ENCODE measurements at places on chromosomes 3 and 15.

- DNase-seq, result no peak
These were observed 316.7 kb downstream of the FOXP1 start for GRCh38 chr3:71266875-71267274.

- DNase-seq, result no peak
These were observed 28.1 kb upstream of the KLHL6 start for GRCh38 chr3:183583331-183584245.

DNA sequence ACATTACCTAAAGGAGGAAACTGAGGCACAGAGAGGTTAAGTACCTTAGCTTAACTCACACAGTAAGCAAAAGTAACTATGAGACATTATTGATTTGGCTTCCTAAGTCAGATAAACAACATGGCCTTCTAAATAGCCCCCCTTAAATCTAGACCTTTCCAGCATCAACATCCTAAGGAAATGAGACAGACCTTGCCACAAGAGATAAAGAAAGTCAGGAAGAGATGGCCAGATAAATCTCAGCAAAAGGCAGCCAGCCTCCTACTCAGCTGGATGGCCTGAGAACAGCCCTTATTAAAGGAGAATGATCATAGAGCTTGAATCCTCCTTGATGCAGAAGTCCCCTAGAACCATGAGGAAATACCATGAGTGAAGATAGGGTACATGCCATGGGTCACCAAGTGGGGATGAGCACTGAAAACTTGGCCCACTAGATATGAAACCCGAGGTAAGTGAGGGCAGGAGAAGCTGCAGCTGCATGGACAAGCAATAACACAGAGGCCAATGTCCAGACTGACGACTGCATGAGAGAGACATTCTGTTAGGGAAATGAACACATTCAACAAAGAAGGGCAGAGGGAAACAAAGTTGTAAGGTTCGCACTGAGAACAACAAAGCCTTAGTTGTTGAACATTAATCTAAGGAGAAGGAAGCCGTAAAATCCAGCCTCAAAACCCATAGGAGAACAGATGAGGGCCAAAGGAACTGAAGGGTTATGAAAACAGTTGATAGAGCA is 69.6 kb downstream of the ZIC4 start:
- no peak for DNase-seq

DNA sequence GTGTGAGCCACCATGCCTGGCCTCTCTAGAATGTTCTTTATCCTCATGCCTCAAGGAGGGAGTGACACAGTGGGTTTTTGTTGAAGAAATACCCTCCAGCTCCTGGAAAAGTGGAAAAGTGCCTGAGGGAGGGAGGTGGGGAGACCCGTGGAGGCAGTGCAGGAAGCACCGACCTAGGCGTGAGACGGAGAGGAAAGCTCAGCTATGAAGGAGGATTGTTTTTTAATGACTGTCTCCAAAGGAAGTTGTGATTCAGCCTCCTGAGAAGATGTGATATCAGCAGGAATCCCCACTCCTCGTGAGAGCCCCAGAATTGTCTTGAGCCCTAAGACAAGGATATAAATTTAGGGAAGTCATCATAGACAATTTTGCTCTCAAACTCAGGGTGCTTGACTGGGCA is 21.7 kb downstream of the RPLP1 start:
- DNase-seq, result no peak

GRCh38 chr3:14522129-14522691 is 17.9 kb downstream of the GRIP2 start:
- DNase-seq, result peak; percentile 57

GRCh38 chr3:151289445-151289844 is 11.1 kb upstream of the P2RY14 start:
- no peak for DNase-seq

DNA sequence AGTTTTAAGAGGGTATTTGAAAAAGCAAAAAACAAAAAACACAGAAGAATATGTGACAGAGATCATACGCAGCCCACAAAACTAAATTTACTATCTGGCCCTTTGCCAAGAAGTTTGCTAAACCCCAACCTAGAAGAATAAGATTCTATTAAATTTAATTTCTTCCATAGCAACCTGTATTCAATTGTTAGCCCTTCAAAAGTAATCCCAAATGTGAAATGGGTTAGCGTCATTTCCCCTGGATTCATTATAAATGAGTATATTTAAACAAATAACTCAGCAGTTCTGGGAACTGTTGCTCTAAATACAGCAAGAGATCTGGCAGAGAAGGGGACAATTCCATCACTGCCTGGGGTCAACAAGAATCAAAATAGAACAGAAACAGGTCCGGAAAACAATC is 56.8 kb downstream of the CERS3 start:
- DNase-seq, result no peak

DNA sequence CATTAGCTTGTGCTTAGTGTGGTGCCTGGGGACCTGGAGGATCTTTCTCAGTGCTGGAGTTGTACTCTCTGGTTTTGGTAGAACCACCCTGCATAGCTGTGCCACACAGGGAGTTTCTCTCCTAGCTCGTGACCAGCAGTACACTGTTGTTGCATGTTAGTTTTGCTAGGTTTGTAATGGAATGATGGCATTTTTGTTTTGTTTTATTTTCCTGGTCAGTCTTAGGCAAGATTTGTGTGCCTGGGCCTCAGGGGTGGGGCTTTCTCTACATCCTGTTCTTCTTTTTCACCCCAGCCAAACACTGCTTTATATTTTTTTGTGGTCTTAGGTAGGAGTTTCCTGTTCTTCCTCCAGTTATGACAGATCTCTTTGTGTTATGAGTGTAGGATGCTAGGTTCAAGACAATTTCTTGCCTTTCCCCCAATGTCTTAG is 534.5 kb upstream of the KCNMB2 start:
- DNase-seq, result no peak

- no peak for DNase-seq
These were observed 121.7 kb downstream of the CBLB start for GRCh38 chr3:105747060-105747541.

- DNase-seq, result no peak
These were observed 97.3 kb downstream of the MBNL1 start for GRCh38 chr3:152365766-152366593.

- DNase-seq, result no peak
These were observed 395.3 kb downstream of the IL5RA start for GRCh38 chr3:2714834-2715233.

DNA sequence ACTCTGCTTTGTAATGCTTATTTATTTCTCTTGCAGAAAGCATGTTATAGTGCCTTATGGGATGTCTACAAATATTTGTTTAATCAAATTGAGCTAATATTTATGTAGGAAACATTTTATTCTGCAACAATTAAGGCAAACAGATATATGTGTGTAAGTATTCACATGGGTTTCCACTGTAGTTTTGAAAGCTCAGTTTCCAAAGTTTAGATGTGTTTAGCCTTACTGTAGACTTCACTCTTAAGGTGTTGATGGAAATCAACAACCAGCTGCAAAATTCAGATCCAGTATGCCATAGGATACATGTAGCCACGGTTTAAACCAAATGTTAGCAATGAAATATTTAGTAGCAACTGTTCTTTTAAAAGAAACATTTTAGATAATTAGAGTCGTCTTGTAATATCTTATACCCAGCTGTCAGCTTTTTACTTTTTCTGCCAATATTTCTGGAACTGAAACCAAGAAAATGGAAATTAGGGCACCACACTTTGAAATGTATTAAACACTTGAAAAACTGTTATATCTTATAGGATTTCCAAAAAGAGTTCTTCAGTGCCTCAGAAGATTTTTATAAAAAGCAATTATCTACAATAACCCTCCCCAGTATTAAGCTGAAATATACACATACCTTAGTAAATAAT is 18.5 kb downstream of the PIK3CA start:
- no peak for DNase-seq

- DNase-seq, result no peak
These were observed 52.3 kb upstream of the CNOT10 start for GRCh38 chr3:32632533-32633265.

GRCh38 chr3:188279502-188280335 is 125.8 kb downstream of the LPP start:
- DNase-seq, result no peak

DNA sequence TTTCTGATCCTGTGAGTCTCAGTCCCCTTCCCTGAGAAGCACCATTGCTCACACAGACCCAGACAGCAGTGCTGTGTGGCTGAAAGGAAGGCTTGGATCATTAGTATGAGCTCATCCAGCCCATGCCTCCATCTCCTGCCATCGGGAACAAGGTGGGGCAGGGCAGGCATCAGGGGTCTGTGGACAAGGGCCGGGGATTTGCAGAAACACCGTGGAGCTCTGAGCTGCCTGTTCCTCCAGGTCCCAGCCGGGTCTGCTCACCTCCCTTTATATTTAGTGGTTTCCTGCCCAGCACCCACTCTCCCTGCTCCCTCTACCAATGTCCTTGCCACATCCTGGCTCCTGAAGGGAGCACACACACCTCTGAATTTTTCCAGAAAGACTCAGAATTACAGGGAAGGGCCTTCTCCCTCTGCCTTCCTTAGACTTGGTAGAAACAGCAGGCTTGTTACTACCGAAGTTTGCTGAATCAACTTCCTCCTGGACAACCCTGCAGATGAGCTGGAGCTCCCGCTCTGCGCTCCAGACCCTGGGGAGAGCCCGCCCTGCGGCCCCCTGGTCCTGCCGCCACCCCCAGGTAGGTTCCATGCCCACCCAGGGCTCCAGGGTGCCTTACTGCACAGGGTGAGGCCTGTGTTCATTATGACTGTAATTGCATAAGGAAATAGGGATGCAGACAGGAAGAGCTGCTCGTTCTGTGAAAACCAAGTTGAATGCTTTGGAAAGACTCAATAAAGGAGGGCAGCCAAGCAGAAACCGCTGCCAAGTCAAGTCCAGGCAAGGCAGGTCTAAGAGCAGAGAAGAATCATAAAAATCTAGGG is 128.1 kb downstream of the NSMCE3 start:
- no peak for DNase-seq

DNA sequence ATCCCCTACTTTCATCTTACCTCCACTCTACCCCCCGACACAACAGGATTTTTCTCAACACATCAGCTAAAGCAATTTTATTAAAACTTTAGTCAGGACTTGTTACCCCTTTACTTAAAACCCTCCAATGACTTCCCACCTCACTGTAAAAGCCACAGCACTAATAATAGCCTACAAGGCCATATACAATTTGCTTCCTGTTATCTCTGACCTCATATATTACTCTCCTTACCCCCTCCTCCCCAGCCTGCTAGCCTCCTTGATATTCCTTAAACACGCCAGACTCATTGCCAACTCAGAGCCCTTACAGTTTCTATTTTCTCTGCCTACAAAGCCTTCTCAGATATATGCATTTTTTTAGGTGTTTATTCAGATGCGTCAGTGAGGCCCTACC is 54.4 kb downstream of the DCUN1D1 start:
- no peak for DNase-seq

DNA sequence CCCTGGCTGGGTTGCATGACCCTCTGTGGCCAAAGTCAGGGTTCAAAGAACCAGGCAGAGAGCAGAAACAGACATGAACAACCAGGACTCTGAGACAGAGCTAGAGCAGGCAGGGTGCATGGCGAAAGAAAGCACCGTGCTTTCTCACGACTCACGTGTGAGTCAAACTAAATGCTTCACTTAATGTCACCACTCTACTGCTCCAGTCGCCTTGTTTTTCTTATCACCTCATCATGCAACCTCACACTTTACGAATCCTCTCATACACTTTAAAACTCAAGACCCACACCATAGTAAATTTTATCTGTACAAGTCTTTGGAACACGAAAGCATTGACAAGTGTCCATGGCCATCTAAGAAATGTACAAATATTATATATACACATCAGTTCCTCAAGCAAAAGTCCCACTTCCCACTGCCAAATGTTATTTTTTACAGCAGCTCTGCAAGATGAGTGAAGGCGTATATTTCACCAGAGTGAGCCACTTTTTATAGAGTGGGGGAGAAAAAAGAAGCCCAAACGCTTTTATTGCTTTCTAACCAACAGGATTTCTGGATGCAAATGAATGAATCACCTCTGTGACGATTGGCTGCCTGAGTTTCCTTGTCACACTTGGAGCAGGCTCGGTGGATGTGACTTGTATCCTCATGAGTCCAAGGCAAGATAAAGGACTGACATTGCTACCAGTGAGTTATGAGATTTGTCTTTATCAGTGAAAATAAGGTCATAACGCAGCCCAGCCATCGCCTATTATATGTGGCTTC is 16.0 kb upstream of the MEGF11 start:
- DNase-seq, result no peak

GRCh38 chr3:174784206-174784934 is 74.8 kb upstream of the NAALADL2 start:
- DNase-seq, result no peak

DNA sequence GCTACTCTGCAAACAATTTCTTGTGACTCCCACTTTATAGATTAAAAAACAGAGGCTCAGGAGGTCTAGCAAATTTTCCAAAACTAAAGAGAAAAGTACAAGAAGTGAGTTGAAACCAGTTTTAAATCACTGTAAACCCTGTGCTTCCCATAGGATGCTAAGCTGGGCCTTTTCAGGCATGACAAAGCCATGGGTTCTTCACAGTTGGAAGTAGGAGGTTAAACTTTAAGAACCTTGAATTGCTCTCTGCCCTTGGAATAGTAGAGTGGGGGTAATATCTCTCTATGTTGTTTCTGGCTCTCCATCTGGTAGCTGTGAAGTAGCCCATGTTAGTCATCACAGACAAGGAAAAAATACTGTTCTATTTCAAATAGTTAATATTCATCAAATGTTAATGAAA is 193.6 kb upstream of the SATB1 start:
- no peak for DNase-seq

- DNase-seq, result no peak
These were observed 421.4 kb downstream of the MECOM start for GRCh38 chr3:169241991-169242707.

DNA sequence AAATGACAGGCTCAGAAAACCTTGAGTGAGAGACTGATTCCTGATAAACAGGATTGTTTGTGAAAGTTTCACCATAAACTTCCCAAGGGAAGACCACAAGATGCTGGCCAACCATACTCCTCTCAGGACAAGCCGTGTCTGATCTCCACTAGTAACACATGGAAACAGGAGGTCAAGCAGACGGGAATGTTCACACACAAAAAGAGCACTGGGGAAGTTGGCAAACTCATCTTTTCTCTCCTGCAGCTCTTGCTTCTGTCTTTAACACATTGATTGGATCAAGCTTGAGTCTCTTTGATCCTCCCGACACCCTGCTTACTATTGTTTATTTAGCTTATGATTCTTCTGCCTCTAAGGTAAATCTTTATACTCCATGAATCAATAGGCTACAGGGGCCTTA is 713.5 kb downstream of the PDCD6IP start:
- DNase-seq, result no peak

GRCh38 chr3:178671377-178671776 is 135.1 kb downstream of the KCNMB2 start:
- DNase-seq, result no peak

DNA sequence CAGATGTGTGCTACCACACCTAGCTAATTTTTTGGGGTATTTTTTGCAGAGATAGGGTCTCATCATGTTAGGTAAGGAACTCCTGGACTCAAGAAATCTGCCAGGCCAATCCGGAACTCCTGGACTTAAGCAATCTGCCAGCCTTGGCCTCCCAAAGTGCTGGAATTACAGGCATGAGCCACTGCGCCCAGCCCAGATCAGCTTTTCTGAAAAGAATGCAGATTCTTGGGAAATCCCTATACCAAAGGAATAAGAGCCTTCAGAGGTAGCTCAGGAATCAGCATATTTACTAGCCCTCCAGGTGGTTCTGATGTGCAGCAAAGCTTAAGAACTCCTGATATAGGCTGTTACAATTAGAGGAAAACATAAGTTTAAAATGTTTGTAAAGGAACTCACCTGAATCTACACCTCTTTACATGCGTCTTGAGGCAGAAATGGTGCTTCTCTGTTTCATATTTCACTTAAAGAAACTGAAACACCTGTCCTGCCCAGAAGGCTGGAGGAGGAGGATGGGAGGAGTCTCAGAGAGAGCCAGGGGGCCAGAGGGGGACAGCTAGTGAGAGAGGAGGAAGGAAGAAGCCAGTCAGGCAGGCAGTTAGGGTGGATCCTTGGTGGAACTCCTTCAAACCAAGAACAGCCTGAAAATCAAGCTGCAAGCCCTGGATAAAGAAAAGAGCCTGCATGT is at the start of gene XCR1:
XCR1 (minus strand) TSS at position 463 of the 685 bp plus-strand sequence. CDS start 5,536 bp downstream, outside the sequence.
- no peak for DNase-seq
